NCI-H187 (cell line): ENCODE measurements at places on chromosomes 13 and 19.
A peak's percentile ranks its signal among the peaks of the same experiment; 100 is the strongest.

DNA sequence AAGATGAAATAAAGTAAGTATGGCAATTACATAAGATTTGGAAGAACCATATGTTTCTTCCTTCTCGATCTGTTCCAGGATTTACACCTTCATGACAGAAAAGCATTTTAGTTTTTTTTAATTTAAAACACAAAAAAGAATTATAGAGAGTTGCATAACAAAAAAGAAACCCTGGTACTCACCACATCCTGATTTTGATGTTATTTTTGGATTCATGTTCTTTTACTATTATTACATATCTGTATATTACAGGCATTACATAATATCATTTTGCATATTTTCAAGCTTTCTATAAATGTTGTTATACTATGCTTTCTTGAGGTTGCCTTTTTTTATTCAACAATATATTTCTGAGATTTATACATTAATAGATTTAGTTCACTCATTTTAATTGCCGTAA, 6.7 kb upstream of the KATNAL1 start:
- DNase-seq, result no peak

GRCh38 chr19:9070066-9070465, 16.8 kb upstream of the OR1M1 start:
- DNase-seq, result no peak

DNA sequence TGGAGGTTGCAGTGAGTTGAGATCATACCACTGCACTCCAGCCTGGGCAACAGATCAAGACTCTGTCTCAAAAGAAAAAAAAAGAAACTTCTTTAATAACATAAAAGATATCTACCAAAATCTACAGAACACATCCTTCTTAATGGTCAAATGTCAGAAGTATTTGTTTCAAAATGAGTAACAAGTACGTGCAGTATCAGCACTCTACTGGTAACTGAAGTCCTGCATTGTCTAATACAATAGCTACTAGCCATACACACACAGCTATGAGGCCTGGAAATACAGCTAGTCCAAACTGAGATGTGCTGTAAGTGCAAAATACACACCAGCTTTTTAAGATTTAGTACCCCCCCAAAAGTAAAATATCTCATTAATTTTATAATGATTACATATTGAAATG, 88.1 kb downstream of the TSC22D1 start:
- DNase-seq, result no peak

GRCh38 chr13:96072392-96072791, 17.5 kb upstream of the HS6ST3 start:
- DNase-seq, result no peak

GRCh38 chr19:16266586-16266942, 58.1 kb upstream of the KLF2 start:
- no peak for DNase-seq

GRCh38 chr13:80251403-80251802, 89.5 kb downstream of the SPRY2 start:
- no peak for DNase-seq

GRCh38 chr13:64675255-64675892, 2554.8 kb downstream of the PCDH9 start:
- no peak for DNase-seq

DNA sequence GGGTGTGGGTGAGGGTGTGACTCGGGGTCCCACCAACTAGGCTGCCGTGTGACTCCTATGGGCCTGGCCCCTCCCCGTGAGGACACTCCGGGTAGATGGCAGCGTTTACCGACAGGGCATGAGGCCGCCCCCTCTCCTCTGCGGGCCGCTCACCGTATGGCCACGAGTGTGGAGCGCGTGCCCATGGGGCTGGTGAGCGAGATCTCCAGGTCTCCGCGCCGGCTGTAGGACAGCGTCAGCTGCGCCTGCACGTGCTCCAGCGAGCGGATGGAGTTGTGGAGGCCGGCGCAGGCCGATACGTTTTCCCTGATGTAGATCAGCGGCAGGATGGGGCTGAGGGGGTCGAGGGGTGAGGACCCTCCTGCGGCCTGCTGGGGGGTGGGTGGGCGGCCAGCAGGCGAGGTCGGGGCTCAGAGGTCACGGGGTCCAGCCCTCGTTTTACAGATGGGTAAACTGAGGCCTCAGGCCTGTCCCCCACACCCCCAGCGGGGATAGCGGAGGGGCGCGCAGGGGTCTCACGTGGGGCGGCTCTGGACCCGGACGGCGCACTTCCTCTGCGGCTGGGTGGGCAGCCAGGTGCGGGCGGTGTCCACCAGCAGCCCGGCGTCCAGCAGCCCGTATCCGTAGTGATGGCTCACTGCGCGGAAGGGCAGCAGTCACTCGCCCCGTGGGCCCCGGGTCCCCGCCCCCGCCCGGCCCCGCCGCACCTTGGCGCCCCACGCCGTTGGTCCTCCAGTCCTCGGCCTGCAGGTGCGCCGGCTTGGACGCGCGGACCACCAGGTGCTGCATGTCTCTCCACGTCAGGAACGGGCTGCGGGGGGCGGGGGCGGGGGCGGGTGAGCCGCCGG, 4.3 kb upstream of the C19orf25 start:
- no peak for DNase-seq

- DNase-seq, result no peak
Measured at GRCh38 chr13:33963134-33963533, 145.2 kb downstream of the RFC3 start.

DNA sequence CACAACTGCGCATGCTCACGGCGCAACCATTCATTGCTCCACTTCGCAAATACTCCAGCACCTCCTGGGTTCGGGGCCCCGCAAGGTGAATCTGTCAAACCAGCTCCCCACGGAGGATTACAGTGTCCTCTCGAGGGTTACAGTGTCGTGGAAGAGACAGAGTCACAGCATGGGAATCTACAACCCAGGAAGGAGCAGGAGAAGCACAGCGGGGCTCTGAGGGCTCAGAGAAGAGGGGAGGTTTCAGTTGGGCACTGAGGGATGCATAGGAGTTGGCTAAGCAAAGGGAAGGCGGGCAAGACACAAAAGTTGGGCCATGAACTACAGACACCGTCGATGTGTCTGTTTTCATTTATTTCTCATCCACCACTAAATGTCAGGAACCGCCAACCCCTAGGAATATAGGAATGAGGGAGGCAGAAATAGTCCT, 1.0 kb upstream of the GTF2F1 start:
- peak; percentile 26 for DNase-seq

DNA sequence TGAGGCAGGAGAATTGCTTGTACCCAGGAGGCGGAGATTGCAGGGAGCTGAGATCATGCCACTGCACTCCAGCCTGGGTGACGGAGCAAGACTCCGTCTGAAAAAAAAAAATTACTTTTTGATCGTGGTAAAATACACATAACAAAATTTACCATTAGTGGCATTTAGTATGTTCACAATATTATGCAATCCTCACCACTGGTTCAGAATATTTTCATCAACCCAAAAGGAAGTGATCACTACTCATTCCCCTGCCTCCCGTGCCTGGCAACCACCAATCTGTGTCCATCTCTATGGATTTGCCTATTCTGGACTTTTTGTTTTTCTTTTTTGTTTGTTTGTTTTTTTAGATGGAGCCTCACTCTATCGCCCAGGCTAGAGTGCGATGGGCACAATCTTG, 1.2 kb upstream of the PALM3 start:
- no peak for DNase-seq

GRCh38 chr13:77143431-77143830, 116.5 kb upstream of the FBXL3 start:
- DNase-seq, result no peak

DNA sequence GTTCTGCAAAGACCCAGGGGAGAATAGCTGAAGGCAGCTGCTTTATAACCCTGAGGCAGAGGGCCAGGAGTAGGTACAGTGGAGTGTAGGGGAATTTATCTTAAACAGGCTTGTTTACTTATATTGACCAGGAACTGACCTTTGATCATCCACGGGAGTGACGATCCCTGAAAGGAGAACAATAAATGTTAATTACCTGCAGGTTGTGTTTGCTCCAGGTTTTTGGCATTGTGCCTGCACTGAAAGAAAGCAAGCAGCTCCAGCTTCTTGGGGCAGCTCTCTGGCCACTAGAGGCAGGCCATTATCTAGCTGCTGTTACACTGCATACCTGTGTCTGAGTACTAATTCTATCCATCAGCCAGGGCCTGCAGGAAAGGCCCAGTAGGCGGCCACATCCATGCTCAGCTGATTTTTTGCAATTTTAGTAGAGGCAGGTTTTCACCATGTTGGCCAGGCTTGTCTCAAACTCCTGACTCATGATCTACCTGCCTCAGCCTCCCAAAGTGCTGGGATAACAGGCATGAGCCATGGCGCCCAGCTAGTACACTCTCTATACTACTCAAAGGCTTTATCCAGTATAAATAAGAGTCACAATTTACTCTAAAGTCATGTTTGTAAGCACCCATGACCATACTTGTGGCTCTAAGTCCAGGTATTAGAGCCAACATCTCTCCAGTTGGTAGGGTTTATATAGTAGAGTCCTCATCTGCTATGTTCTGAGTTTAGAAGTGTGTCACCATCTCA, 8.5 kb upstream of the ZNF91 start:
- no peak for DNase-seq

DNA sequence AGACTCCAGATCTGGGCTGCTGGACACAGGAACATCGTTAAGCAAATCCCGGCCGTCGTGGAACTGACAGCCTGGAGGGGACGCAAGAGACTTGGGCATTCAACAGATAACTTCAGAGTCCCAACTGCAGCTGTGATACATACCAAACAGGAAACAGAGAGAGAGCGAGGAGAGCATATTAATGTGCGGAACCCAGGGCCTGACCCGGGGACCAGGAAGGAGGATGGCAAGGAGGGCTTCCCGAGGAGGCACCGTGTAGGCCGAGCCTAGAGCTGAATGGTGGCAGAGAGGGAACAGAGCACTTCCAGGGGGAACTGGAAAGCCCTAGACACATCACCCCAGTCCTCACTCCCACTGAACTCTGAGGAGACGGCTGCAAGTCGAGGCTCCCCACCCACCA, 68.1 kb downstream of the SIPA1L3 start:
- no peak for DNase-seq

DNA sequence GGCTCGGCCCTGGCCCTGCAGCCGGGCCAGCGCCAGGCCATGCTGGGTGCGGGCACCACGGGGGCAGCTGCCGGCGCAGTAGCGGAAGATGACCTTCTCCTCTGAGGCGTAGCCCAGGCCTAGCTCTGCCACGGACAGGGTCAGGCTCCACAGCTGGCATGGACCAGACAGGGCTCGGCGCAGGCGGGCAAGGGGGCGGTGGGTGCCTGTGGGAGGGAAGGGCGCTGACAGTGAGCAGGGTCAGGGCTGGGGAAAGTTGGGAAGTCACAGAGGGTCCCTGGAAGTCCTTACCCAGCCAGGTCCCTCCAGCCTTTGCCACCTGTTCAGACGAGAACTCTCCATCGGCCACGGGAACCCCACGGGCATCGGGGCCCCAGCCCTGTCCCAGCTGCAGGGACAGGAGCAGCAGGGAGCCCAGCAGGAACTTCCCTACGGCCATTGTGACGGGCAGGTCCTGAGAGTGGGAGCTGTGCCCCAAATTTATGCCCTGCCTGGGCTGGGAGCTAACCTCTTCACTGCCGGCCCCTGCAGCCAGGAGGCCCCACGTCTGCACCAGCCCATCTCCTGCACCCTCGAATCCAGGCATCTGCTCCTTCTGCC, at the start of gene PSPN:
TSS of gene PSPN (minus strand) at position 523 of the 600 bp plus-strand sequence. CDS start at position 439, 84 bp downstream.
- DNase-seq, result no peak

GRCh38 chr13:112978561-112979405, 9.8 kb downstream of the MCF2L start:
- DNase-seq, result no peak

GRCh38 chr13:80039000-80039399, 301.9 kb downstream of the SPRY2 start:
- DNase-seq, result no peak

- no peak for DNase-seq
Measured at GRCh38 chr13:80599765-80600164, 258.8 kb upstream of the SPRY2 start.

GRCh38 chr13:112270951-112271350, 105.2 kb upstream of the SPACA7 start:
- no peak for DNase-seq

DNA sequence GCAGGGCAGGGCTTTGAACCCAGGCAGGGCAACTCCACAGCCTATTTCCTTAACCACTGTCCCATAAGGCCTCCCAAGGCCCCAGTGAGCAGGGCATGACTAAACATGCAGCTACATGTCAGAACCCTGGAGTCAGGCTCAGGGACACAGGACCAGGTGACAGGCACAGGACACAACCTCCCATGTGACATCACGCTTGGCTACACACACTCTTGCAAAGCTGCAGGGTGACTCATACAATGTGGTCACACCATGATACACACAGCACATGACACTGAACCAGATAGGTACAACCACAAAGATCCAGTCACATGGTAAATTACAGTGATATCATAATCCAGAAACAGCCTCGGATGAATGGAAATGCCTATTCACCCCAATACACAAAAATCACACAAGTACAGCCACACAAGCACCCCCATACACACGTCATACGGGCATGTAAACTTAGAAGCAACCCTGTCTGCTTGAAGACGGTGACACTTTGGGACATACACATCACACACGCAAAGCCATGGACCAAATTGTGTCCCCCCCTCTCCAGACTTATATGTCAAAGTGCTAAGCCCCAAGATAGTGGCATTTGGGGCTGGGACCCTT, 14.5 kb downstream of the KLK4 start:
- no peak for DNase-seq

DNA sequence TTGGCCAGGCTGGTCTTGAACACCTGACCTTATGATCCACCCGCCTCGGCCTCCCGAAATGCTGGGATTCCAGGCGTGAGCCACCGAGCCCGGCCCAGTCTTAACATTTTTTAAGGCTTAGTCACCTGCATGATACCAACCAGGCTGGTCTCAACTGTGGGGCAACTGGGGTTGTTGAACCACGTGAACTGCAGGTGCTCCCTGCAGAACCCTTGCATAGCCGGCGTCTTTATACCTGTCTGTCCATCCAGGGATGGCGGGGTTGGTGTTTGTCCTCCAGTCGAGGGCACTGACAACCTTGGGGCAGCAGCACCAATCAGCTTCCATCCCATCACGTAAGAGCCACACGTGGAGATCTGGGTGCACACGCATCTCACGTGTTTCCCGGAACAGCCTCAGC, 24.8 kb upstream of the LILRA2 start:
- DNase-seq, result no peak

DNA sequence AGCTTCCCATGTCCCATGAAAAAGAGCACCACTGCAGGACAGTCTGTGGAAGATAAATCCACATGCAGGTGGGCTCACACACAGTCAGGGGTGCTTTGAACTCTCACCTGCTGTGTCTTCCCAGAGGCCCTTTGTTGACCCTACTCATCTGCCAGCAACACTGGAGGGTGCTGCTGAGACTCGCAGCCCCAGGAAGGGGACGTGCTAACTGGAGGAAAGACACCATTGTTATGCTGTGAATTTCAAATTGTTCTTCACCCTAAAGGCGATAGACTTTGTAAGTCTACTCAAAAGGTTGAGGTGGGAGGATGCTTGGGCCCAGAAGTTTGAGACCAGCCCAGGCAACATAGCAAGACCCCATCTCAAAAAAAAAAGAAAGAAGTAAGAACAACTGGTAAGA, 107.3 kb upstream of the SERP2 start:
- DNase-seq, result no peak

GRCh38 chr13:20788312-20788711, 14.6 kb upstream of the EEF1AKMT1 start:
- no peak for DNase-seq

- DNase-seq, result no peak
Measured at GRCh38 chr13:93260591-93260990, 34.0 kb downstream of the GPC6 start.

- no peak for DNase-seq
Measured at GRCh38 chr13:90414691-90415596, 932.5 kb upstream of the MIR17HG start.

- DNase-seq, result no peak
Measured at GRCh38 chr13:55664178-55664577, 1476.5 kb upstream of the PRR20A start.
